ENCODE measurements at places on chromosomes 5 and 9.
A peak's percentile ranks its signal among the peaks of the same experiment; 100 is the strongest.

GRCh38 chr9:90449213-90449925, 193.3 kb downstream of the DIRAS2 start:
- no peak for DNase-seq

DNA sequence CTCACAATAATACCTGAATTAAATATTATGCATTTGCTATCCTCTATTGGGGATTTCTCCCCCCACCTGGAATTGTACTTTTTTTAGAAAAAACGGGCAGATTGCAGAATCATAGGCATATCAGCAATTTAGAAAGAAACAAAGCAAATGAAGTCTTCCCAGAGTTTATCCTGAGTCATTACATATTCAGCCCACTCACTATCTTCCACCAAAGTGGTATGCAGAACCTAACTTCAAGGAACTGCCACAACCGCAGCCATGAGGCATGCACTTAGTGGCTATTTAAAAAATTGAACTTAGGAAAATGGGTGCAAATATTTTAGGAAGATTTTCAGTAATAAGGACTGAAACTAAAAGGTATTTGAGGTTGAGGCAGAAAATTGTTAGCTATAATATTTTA, 48.6 kb downstream of the UBAP1 start:
- DNase-seq: no peak

DNA sequence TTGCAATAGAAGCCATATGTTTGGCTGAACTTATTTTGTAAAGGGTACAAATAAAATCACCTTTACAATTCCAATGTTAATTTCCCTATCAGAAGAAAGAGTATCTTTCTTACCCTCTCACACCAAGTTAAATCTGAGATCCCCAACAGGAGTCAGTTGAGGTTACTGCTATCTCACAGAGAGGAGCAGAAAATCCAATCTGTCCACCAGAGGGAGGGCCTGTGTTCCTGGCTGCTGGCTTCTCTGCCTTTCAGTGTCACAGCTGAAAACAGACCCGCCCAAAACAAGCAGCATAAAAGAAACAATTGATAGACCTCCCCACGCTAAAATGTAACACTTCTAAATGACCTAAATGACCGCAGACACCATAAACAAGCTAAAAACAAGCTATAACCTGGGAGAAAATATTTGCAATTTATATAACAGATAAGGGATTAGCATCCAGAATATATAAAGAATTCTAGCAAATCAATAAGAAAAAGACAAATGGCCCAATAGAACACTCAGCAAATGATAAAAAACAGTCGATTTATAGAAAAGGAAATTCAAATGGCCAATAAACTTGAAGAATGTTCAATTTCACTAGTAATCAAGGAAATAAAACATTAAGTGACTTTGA, 24.5 kb upstream of the MVB12B start:
- DNase-seq: peak; percentile 83

DNA sequence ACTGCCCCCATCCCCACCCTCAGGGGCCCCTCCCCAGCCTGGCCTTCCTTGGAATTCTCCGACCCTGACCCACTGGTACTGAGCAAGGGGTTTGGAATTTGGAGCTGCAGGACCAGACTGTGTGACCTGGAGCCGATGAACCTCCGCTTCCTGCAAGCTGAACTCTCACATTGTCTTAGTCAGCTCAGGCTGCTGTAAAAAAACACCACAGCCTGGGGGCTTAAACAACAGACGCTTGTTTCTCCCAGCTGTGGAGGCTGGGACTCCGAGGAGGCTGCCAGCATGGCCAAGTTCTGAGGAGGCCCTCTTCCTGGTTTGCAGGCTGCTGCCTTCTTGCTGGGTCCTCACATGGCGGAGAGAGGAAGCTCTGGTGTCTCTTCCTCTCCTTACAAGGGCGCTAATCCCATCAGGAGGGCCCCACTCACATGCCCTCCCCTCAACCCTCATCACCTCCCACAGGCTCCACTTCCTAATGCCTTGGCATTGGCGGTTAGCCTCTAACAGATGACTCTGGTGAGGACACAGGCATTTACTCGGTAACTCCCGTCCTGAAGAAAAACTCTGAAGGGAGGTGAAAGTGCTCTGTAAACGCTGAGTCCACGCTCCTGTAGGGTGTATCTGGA, 42.4 kb downstream of the C5orf15 start:
- no peak for DNase-seq

- no peak for DNase-seq
Observed at GRCh38 chr9:125758986-125759763, 12.0 kb downstream of the PBX3 start.

GRCh38 chr9:135376511-135377265, 102.9 kb upstream of the PPP1R26 start:
- no peak for DNase-seq

- DNase-seq: no peak
Observed at GRCh38 chr9:131865446-131866195, 125.7 kb upstream of the RAPGEF1 start.

DNA sequence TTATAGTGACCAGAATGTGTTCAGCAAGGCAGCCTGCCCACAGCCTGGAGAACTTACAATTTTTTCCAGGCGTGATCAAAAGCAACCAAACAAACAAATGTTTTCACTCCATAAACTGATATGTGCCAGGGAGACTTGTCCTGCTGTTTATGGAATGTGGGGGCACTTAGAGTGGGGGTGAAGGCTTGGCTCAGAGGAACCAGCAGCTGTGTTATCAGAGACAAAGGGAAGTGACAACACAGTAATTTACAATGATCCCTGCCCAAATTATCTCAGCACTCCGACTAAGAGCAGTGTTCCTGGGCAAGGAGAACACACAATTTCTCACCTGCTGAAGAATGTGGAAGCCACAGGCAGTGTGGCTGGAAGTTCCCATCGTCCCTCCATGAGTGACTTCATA, 429.1 kb upstream of the IRX4 start:
- no peak for DNase-seq

DNA sequence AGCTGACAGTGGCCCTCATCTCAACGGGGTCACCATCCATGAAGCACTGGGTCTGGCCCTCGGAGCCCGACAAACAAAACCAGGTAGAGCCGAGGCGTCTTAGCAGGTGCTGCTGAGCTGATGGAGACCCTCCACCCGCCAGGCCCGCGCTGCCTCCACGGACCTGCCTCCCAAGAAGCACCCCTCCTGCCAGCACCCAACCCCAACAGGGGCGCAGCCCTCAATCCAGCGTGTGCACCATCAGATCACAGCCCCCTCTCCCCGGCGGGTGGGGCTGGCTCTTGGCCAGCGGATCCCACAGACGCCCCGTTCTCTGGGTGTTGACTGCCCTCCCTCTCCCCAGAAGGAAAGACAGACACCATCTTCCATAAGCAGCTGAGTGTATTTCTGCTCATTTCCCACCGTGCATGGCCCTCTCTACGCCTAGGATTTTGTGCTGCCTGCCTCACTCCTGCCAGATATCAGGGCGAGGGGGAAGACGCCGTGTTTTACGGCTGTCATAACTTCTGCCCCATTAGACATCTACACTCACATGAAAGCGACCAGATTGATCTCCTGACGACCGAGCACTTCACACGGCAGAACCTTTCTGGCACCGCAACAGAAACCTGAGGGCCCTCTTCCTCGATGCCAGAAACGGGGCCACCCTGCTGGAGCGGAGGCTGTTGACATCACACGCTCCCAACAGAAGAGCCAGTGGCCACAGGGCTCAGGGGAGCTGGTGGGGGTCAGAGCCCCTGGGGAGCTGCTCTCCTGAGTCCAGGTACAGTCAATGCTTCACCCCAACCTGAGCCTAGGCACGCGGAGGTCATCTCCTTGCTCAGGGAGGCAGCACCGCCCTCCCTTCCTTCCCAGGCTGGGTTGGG, 12.4 kb downstream of the NACC2 start:
- no peak for DNase-seq

- no peak for DNase-seq
Observed at GRCh38 chr9:27355166-27355565, 58.2 kb upstream of the EQTN start.

GRCh38 chr9:35414889-35415288, 75.0 kb upstream of the RUSC2 start:
- no peak for DNase-seq

DNA sequence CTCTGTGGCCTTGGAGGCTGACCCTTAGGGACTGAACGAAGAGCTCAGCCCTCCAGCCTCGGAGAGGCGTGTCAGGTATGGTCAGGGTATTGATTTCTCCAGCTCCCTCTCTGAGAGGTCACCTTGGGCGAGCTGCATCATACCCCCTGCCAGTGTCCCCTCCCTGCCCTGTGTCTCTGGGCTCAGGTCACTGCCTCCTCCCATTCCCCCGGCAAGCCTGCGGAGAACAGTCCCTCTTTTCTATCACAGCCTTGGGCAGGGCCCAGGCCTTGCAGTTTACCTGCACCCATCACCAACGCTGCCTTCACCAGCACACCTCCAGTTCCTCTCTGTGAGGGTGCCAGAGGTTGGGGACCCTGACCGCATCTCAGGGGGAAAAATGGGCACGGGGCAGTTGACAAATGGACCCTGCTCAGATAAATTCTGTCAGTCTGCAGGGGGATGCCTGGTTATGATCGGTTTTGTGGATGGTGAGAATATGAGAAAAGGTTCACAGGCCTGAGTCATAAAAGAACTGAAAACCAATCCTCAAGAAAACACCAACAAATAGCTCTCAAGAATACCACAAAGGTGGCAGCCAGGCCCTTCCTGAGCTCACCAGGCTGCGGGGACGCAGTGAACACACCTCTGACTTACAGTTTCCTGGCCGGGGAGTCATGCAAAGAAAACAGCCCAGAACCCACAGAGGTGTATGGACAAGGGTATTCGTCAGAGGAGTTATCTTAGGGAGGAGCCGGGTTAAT, 24.7 kb upstream of the RXRA start:
- DNase-seq: no peak

GRCh38 chr5:135064235-135064570, 30.2 kb upstream of the PITX1 start:
- no peak for DNase-seq

DNA sequence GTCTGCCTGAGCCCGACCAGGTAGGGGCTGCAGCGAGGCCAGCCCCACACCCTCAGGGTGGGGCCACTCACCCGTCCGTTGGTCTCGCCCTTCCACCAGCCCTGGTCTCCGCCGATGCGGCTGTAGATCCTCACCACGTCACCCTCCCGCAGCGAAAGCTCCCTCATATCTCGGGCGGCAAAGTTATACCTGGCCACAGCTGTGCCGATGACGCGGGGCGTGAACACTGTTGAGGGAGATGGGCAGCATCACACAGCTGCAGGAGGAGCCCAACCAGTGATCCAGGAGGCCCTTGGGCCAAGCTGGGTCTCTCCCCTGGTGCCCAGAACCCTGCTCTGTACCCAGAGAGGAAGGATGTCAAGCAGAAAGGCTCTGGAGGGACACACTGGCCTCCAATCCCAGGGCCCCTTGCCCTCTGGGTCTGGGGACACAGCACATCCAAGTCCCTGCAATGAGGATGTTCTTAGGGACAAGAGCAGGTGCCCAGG, 30.3 kb upstream of the SARDH start:
- no peak for DNase-seq

GRCh38 chr9:29214154-29214689, 1640.9 kb upstream of the C9orf72 start:
- DNase-seq: no peak

- no peak for DNase-seq
Observed at GRCh38 chr9:125444166-125444565, 182.5 kb downstream of the GAPVD1 start.

GRCh38 chr5:170377027-170377426, 12.1 kb downstream of the KCNMB1 start:
- DNase-seq: no peak

DNA sequence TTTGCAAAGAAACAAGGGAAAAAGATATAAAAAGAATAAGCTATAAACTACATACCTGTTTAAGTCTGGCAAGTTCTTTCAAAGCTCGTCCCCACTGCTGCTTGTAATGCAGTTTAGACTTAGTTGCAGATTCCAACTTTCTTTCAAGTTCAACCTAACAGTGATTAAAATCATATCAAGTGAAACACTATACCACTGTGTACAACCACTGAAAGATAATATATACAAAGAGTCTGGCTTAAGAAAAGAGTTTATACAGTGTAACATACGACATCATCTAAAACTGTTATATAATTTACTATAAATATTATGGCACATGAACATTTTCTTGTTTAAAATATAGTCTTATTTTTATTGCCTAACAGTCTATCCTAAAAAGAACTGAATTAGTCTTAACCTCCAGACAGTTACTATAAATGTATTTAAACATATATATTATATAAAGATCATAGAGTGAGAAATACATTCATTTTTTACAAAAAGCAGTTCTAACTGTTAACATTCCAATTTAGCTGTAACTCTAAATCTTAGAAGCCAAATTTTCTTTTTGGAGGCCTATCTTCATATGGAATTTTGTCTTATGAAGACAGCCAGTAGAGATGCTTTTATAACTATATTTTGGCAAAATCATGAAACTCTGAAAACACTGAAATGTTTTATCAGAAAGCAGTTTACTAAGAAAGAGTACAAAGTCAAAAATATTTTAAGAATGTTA, 58.6 kb downstream of the CEP120 start:
- DNase-seq: no peak

DNA sequence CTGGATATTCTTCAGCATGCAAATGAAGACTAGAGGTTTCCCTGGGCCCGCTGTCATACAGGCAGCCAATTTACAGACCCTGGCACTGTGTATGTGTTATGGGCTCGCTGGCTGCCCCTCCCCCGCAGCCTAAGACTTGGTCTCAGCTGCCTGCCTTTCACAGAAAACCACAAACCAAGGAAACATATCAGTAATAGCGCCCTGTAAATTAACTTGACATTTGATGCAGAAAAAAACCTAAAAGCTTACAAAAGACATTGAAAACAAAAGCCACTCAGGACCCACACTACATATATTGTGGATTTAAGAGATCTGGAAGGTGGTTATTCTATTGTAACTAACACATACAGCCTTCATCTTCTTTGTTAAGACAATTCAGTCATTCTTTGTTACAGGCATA, 287.0 kb upstream of the TMEM161B start:
- DNase-seq: peak; percentile 90

DNA sequence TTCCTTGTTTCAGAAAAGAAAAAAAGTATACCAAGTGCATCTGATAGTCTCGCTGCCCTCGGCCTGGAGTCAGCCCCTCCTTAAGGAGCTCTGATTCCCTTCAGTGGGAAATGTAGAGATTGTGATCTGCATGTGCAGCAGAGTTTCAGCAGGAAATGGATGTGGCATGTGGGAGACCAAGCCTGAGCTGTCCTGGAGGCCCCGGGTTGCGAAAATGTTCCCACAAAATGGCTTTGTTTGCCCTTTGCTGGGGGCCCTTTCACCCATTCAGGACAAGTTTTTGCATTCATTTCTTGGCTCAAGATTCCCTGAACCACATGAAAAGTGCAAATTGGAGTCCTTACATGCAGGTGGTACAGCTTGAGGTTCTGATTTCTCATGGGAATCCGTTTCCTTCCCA, 230.9 kb downstream of the GADD45G start:
- DNase-seq: no peak
